ENCODE measurements at places on chromosomes 7 and 10.

DNA sequence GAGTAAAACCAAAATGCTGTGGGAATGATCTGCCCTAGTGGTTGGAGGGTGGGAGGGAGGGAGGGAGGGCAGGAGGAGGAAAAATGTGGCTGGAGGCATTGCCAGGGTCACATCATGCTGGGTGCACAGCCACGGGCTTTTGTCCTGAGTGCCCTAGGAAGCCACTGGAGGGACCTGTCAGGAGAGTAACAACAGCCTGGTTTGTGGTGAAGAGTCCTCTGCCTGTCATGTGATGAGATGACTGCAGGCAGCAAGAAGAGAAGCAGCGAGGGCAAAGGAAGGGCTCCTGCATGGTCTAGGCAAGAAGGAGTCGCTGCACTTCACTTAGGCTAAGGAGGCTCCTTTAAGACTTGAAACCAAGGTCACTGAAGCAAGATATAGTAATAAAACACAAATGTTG, 65.6 kb downstream of the PKD1L1 start:
- DNase-seq, result no peak

DNA sequence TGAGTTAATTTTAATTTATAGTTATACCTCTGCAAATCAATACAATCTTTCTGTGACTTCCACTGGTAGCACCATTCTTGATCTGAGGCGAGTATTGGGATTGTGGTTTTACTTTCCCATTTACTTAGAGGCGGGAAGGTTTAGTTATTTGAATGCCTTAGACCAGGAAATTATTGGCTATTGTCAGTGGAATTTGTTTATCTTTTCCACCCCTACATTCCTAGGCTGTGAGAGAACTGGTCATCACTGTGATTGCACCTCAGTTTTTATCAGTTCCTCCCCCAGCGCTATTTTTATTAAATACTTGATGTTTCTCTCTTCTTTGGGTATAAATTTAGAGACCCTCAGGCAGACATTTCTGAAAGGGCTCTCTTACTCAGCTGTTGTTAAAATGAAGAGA, 29.9 kb downstream of the CDK14 start:
- DNase-seq, result no peak

DNA sequence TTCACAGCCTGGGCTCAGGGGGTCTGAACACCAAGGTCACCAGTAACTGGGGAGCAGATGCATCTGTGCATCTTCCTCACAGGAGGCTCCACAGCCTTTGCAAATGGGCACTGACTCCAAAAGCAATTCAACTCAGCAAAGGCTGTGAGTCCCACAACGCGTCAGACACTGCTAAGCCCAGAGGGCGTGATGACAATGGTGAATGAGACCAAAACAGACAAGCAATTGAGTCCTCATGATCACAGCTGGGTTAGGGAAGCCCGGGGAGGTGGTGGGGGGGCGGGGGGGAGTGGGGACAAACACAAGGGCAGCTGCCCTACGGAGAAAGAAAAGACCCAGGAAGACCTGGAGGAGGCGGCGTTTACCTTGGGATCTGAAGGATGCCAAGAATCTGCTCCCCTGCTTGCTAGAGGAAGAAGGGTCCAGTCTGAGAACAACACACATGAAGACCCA, 61.6 kb upstream of the RNF32 start:
- no peak for DNase-seq

DNA sequence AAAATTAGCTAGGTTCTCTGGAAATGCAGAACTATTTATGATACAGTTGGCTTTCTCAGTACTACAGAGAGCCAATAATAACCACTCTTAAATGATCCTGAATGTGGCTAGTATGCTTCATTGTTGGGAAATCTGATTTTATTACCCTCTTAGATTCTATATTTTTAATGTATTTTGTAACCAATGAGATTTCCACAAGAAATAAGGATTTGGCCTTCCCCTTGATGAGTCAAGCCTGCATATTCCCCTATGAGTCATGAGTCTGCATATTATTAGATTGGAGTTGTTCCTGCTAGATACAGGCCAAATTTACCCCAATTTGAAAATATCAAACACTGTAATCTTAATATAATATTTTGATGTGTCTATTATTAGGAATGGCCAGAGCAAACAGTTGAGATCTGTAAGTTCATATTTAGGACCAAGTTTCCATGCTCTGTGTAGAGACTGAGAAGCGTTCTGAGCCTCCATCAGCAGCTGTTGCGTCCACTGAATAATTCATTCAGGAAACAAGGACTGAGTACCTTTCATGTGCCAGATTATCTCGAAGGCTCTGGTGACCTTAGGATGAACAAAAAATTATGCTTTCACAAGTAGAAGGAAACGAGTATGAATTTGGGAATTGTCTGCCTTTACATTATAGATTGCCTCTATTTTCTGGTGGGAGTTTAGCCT, 793.4 kb downstream of the NRG3 start:
- DNase-seq, result no peak

DNA sequence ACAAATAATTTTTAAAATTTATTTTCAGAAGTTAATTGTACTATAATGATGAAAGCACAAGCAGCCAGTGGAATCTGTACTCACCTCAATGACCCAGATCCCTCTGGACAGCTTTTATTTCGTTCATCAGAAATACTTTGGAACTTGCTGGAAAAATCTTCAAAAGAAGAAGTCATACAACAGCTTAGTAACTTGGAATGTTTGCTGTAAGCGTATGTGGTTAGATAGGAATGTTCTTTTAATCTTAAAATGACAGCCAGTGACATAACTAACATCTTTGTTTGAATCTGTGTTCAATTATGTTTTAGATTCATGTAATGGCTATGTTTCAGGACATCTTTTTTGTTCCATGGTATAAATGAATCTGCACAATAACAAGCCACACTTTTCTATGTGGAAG, 26.8 kb downstream of the CFAP69 start:
- DNase-seq, result no peak

DNA sequence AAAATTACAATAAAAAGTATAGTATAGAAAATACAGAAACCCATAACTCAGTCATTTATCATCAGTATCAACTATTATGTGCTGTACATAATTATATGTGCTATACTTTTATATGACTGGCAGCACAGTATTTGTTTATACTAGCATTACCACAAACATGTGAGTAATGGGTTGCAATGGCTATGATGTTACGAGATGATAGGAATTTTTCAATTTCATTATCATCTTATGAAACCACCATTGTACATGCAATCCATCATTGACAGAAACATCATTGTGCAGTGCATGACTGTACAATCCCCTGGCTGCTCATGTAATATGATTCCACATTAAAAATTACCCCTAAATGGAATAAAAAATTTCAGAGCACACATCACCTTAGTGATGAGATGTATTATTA, 55.7 kb upstream of the TMEM229A start:
- no peak for DNase-seq

DNA sequence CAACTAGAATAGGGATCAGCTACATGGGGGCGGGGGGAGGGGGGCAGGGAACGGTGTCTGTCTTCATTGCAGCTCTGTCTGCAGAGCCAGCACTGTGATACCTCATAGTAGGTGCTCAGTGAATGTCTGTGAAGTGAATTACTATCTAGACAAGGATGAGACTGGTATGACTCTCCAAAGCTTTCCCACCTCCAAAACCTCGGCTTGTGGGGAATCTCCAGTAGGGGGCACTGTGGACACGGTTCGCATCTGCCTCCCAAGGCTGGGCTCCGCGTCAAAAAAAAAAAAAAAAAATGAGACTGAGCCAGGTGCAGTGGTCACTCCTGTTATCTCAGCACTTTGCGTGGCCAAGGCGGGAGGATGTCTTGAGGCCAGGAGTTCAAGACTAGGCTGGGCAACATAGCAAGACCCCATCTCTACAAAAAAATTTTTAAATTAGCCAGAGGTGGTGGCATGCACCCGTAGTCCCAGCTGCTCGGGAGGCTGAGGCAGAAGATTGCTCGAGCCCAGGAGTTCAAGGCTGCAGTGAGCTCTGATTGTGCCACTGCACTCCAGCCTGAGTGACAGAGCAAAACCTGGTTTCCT, 9.6 kb downstream of the TRIM56 start:
- DNase-seq, result peak; percentile 12

GRCh38 chr7:21412410-21412851, 15.5 kb upstream of the SP4 start:
- no peak for DNase-seq

DNA sequence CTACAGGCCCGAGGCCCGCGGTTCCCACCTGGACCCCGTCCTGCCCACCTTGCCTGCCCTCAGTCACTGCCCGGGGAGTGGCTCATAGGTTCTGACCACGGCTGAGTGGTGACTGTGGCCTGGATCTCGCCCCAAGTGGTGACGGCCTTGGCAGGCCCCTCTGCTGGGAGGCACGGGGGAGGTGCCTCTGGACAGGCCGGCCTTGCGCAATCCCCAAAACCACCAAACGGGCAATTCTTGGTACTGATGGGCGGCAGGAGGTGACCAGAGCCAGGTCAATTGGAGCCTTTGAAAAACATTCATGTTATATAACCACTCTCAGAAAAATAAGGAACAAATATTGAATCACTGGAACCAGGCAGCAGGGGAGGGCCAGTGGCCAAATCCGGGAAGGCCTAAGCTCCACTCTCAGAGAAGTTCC, 83.4 kb downstream of the PRKAG2 start:
- no peak for DNase-seq

DNA sequence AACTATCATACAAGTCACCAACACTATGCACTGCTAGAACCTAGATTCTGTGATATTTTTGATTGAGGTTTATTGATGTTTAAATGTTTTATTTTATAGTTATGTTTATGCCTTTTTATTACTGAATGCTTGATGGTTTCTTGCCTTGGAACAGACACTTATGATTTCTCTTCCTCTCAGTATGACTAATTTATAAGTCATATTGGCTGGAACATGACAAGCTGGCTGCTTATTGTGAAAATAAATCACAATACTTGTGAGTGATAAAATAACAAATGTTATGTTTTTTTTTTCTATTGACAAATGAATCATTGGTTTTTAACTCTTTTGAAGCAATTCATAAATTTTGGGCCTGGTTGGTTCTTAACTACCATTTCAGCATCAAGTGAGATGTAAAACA, 142.0 kb upstream of the MALRD1 start:
- no peak for DNase-seq

DNA sequence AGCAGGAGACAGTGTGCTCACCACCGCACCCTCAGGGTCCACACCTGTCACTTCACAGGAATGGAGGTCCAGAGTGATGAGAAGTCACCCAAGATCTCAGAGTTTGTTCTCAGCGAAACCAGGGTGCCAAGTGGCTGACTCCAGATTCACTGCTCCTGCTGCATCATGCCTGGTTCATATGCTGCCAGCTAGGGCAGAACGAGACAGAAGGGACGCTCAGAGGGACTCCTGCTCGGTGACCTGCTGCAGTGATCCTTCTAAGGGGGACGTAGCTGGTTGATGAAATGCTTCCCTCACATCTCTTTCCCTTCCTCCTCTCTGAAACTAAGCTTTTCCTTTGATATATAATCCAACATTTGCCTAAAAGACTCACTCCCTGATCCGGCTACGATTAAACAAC, 248.5 kb downstream of the SFMBT2 start:
- no peak for DNase-seq

- no peak for DNase-seq
These were observed 14.0 kb upstream of the SLC18A2 start for GRCh38 chr10:117226813-117227451.

DNA sequence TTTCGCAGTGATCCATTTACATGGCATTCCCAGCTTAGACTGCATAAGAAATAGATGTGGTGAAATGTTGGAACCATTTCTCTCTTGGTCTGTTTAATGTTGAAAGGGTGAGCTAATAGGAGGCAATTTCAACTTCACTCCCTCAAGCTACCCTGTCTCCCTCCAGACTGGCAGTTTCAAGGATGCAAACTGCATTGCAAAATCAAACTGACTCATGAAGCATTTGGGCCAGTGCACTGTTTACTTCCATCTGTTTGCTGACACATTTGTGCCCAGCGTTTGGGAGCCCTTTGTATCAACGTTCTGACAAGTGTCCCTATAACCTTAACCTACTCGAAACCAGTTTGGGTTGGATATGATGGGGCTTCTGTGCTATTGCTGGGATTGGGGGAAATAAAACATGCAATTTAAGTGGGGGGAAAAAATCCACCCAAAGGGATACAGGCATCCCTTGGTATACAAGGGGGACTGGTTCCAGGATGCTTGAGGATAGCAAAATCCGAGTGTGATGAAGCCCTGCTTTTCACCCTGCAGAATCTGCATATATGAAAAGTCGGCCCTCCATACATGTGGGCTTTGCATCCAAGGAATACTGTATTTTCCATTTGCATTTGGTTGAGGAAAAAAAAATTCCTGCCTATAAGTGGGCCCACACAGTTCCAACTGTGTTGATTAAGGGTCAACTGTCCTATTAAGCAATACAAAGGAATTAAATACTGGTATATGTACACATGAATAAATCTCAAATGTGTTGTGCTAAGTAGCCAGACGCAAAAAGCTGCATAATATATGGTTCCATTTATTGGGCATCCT, 15.6 kb downstream of the RHEB start:
- DNase-seq, result no peak

GRCh38 chr7:137000621-137001020, 132.2 kb downstream of the CHRM2 start:
- no peak for DNase-seq

DNA sequence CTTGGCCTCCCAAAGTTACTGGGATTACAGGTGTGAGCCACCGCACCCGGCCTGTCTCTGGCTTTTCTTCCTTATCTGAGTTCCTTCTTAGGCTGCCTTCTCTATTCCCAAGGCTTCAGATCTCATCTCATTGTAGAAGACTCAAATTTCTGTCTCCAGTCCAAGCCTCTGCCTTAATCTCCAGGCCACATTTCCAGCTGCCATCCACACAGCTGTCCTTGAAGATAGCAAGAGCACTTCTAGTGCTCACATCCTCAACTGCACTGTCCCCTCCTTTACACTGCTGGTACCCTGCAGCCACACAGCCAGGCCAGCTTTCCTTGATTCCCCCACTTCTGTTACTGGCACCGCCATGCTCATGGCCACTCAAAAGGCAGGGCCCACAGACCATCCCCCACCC, 35.6 kb downstream of the POLL start:
- no peak for DNase-seq

DNA sequence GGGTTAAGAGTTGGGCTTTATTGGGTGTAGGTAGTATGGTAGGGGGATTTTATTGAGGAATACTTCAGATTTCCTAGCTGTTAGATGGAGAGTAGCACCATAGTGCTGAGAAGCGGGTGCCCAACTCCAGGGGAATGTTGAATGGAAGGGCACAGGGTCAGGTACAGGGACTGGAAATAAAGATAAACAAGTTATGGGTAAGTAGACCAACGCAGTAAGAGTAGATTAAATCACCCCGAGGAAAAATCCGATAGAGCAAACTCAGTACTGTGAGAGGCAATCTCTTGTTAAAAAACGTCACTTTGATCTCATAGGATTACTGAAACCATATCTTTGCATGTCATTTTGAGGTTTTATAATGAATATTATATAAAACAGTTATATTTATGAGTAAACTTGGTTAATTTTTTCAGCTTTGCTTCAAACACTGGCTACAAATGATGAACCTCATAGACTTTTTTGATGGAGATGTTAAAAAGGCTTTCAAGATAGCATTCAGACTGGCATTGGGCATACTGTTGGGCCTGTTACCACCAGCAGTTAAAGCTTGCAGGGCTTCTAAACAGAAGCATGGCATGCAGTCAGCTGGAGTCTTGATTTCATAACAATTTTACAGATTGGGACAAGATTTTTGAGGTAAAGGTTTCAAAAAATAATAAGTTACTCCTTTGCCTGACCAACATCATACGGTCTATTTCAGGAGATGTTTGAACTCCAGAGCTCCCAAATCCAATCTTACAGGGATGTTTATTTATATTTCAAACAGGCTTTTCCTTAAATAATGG, 7.1 kb downstream of the AHR start:
- no peak for DNase-seq

GRCh38 chr7:20362574-20363253, 32.0 kb downstream of the ITGB8 start:
- DNase-seq, result no peak

Data from activated naive CD8-positive, alpha-beta T cell treated with anti-CD3 and anti-CD28 coated beads for 36 hours (primary cell).